ENCODE measurements at places on chromosomes 12 and 14.

DNA sequence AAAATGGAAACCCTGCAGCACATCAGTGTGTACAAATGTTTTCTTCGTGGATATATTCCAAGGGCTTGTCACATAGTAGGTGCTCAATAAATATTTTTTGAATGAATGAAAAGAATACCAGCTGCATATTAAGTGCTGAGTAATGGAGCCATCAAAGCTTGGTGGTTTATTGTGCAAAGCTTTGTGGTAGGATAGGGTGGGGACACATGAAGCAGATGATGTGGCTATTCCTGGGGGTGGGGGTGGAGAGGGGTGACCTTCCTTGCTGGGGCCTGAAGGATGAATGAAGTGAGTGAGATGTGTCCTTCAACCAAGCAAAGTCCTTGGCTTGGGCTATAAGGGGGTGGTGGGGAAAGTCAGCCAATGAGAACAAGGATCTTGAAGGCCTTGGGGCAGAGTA is 4.3 kb upstream of the KRT81 start:
- DNase-seq = peak; percentile 9

DNA sequence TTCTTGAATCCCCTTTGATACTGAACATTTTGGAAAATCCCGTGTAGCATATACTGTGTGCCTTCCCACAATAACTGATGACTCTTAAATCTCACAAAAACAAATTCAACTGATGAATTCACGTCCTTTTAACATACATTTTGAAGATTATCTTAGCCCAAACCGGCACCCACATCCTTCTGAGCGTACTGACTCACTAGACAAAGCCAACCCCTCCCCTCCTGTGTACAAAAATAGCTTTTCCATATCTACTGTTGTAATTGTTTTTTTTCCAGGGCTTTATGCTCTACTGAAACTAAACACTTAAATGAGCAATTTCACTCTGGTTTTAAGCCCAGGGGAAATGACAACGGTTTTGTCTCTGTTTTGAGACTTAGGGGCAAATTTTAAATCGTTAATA is 109.4 kb upstream of the ATF7IP start:
- DNase-seq = no peak

DNA sequence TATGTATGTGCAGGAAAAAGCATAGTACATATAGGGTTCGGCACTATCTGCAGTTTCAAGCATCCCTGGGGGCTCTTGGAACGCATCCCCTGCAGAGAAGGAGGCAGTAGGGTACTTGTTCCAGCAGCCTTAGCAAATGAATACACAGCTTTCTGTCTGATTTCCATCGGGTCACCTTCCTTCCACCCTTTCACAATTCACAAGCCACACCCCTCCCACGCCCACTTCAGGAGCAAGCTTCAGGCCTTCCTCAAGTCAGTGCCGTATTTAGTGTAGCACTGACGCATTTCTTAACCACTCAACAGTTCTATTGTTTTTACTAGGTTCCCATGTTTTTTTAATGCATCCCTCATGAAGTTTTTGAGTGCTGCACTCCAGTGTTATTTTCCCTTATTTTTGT is 64.2 kb downstream of the CLMN start:
- no peak for DNase-seq

DNA sequence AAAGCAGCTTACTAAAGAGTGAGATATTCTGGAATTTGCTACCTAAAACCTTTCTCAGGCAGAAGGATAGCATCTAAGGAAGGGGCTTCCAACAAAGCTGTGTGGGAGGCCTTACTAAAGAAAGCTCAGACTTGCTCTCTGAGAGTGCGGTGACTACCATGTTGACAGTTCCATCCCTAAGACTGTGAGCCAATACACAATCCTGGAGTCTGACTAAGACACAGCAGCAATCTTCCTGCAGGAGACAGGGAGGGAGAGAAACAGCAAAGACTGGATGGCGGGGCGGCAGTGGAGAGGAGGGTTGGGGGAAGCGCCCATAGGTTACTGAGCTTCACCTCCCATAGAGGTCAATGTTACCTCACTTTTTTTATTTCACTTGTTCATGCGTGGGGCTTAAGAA is 70.9 kb downstream of the KITLG start:
- DNase-seq = no peak

DNA sequence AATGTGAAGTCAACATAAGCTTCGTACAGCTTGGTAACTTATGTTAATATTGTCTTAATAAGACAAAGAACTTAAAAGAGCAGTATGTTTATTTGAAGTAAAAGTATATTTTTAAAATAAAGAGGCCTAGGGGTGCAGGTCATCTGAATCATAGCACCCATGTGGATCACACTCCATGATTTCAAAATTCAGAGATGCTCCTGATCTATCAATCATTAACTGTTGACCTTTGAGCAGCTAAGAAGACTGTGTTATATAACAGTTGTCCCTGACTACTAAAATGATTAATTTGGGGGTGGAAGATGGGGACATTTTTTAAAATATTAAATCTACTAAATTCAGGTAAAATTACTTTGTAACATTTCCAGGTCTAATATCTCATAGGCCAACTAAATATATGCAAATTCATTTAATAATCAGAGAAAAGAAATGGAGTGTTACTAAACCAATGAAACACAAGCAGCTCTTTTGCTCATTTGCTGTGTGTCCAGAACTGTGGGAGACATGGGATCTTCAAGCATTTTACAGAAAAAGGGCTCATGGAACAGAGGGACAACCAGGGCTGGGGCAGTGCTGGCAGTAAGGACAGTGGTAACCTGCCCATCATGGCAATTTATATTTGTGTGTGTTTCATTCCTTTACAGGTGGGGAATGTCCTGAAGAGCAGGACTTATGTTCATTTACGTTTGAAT is 120.7 kb upstream of the PCED1B start:
- no peak for DNase-seq

DNA sequence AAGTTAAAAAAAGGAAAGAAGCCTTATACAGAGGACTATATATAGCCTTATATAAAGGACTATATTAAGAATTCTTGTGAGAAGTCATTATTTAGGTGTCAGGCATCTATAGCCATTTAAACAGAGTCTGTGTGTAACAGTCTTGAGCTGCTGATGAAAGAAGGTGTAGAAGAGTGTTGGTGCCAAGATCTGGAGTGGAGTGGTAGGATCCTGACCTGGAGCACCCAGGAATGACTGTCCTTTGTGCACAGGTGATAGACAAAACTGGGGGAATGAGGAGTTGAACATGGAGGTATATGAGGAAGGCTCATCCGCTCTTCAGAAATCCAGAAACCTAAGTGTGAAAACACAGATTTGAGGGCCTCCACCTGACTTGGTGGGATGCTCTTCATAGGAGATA is 747.3 kb downstream of the NRXN3 start:
- no peak for DNase-seq

GRCh38 chr12:69929125-69929524 is 104.1 kb downstream of the MYRFL start:
- DNase-seq = no peak

DNA sequence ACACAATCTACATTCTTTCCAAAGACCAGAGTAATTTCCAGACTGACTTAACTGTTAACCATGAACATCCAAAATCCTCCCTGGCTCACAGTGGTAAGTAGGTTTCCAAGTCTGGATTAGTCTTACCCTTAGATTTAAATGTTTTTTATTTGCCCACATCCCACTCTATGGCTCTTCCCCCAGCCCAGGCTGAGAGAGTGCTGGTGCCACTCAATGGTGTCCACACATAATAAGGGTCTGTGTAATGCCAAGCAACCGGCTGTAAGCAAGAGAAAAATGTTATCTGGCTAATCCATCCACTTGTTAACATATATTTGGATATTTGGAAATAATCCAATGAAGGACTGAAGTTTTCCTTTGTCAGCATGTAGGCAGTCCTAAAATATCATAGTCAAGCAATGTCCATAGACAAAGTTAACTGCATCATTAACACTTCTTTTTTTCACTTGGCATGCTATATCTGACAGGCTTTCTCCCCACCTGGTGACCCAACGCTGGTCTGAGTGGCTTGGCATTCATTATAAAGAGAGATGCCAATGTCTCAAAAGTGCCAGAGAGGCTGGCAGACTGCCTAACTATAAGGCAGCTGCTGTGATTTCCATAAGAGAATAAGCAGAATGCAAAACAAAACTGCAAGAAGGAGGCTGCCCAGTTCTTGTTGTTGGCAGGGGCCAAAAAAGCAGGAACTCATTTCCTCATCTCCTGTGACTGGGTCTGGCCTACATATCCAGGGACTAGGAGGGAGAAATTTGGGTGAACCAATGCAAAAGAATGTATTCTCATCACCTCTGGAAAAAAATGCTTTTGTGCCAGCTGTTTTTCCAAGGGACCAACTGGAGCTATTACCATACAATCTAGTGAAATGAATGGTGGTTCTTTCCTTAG is 13.9 kb upstream of the HOXC13 start:
- DNase-seq = no peak
